ENCODE measurements at places on chromosomes 7 and 10. TPM values are rescaled to one million over a fixed set of nuclear protein-coding genes. Genes with fewer than 3 reads are reported as not detected.

Gene PDE6C
- not detected for total RNA-seq

Gene KEL
- 0.11 TPM for total RNA-seq

GRCh38 chr7:157634401-157635147 is 297.8 kb downstream of the DNAJB6 start:
- H3K27ac ChIP-seq, result no peak overlapping the region
- H3K36me3 ChIP-seq, result no peaks in the 10 kb centered on the region
- no peak overlapping the region for H3K4me3 ChIP-seq
- no peaks in the 10 kb centered on the region for H3K27me3 ChIP-seq

DNA sequence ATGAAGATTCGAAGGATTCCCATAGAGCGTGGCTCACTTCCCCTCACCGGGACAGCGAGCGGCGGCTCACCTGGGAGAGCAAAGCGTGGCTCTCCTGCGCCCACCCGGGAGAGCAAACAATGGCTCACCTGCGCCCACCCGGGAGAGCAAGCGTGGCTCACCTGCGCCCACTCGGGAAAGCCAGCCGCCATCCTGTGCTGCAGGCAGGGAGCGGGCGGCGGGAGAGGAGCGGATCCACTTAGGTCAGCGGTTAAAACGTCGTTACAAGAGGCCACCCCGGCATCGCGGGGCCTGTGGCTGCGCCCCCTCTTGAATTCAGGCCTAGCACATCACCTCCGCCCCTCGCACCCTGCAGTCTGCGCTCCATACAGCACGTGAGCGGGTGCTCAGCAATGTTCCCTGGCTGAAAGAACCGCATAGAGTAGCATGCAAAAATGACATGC is 461 bp upstream of the FIGNL1 start:
- peaks cover 14% of the 10 kb centered on the region for H3K4me1 ChIP-seq
- peak; percentile 84 for DNase-seq
- peaks cover 14% of the 10 kb centered on the region for H3K36me3 ChIP-seq
- peak overlapping the region; percentile 85 for H3K4me3 ChIP-seq

- no peaks in the 10 kb centered on the region for H3K27me3 ChIP-seq
- no peak overlapping the region for H3K27ac ChIP-seq
- no peak for DNase-seq
- H3K36me3 ChIP-seq, result no peaks in the 10 kb centered on the region
- peaks cover 3% of the 10 kb centered on the region for H3K4me1 ChIP-seq
These were observed 76.9 kb downstream of the LRRC4 start for GRCh38 chr7:127954357-127954748.

Gene C7orf33
- not detected for total RNA-seq

- peaks cover 2% of the 10 kb centered on the region for H3K4me1 ChIP-seq
- no peaks in the 10 kb centered on the region for H3K27me3 ChIP-seq
- H3K36me3 ChIP-seq, result peaks cover 48% of the 10 kb centered on the region
These were observed 97.5 kb upstream of the NPS start for GRCh38 chr10:127451628-127452027.

DNA sequence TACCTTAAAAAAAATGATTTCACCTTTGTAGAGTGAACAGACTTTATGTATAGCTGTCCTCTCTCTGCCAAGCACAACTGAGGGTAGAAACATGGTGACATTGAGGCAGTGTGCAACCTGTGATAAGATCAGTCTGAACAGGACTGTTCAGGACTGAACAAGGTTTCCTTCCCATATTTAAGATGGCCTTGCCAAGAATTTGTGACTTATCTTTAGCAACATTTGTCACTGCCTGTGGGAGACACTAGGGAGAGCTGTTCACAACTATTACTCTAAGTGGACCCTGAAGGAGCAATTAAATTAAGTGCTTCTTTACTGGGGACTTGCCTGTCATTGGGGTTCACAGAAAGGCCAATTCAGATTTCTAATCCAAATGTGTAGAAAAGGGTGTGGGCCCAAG is 6.7 kb downstream of the OR13A1 start:
- no peaks in the 10 kb centered on the region for H3K36me3 ChIP-seq
- no peaks in the 10 kb centered on the region for H3K4me1 ChIP-seq
- H3K27ac ChIP-seq, result no peak overlapping the region

Gene FGFBP3
- total RNA-seq, result 1.6 TPM

Gene GPR15LG
- not detected for total RNA-seq

GRCh38 chr7:95772298-95772770 is at the start of gene DYNC1I1:
Gene DYNC1I1, plus strand, starts transcription at chr7:95772554. Its CDS starts 32,176 bp downstream, at chr7:95804730.
- no peaks in the 10 kb centered on the region for H3K4me1 ChIP-seq
- H3K27ac ChIP-seq, result peak within 1 kb of the TSS; percentile 14
- H3K36me3 ChIP-seq, result no peaks in the 10 kb centered on the region
- H3K27me3 ChIP-seq, result no peaks in the 10 kb centered on the region
- peak; percentile 94 for DNase-seq

DNA sequence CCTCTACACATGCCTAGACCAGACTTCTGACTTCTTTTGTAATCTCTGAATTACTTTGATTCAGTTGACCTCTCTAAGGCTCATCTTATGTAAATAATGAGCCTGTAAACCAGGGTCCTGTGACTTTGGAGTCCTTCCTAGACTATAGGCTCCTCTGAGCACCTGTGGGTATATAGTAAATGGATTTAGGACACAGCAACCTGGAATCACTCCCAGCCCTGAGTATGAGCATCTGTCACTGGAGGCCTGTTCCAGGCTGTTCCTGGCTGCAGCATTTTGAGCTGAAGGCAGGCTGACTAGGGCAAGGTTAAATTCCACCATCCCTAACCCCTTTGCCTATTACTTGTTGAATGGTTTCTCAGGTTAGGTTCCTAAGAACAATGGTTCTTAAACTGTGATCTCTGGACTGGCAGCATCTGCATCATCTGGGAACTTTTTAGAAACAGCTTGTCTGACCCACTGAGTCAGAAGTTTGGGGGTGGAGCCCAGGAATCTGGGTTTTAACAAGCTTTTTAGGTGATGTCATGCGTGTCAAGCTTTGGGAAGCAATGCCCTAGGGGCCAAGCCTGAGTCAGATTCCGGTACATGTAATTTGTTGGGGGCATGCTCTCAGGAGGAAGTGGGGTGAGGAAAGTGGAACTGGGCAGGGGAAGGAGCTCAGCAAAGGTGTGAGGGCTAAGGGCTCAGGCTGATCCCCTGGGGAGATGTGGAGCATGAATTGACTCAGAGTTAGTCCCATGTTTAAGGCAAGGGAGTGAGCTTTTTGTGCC is 28.2 kb downstream of the MINDY4 start:
- no peak overlapping the region for H3K27ac ChIP-seq
- H3K4me3 ChIP-seq, result no peak overlapping the region
- H3K36me3 ChIP-seq, result no peaks in the 10 kb centered on the region
- peaks cover 33% of the 10 kb centered on the region for H3K4me1 ChIP-seq
- H3K27me3 ChIP-seq, result no peaks in the 10 kb centered on the region

Gene GPR26
- total RNA-seq, result not detected

- no peak for DNase-seq
- H3K36me3 ChIP-seq, result no peaks in the 10 kb centered on the region
- H3K4me3 ChIP-seq, result no peak overlapping the region
- H3K27me3 ChIP-seq, result no peaks in the 10 kb centered on the region
- H3K27ac ChIP-seq, result no peak overlapping the region
- H3K4me1 ChIP-seq, result peaks cover under 1% of the 10 kb centered on the region
These were observed 116.3 kb upstream of the CSTF2T start for GRCh38 chr10:51815723-51816122.

DNA sequence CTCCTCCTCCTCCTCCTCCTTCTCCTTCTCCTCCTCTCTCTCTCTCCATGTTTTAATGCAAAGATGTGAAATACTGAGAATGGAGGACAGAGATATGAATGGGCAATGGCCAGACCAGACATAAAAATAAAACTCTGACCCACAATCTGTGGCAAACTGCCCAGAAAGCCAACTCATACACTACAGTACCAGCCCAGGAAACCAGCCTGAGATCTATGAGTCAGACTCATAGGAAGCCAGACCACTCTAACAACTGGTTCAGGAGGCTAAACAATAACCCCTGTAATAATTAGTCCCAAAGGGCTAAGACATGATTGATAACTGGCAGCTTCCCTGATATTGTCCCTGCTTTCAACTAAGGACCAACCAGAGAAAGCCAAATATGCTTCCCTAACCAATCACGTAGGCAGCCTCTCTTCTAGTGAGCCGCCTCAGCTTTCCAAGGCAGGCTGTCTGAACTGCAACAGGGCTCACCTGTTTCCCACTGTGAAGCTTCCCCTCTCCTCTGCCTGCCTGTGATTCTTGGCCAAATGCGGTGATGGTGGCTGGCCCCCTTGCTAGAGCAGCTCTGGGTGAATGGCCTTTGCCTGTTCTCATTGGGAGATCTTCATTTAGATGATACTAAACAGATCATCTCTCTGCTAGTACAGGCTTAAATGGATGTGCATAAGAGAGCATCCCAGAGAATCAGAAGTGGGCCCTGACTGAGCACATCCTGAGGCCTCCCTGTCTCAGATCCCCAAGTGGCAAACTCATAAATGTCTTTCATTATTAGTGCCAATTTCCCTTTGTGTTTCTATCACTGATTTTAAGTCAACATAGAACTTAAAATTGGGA is 817.6 kb downstream of the TNS3 start:
- no peak overlapping the region for H3K27ac ChIP-seq
- H3K4me1 ChIP-seq, result peaks cover 2% of the 10 kb centered on the region
- H3K4me3 ChIP-seq, result no peak overlapping the region
- H3K27me3 ChIP-seq, result no peaks in the 10 kb centered on the region
- H3K36me3 ChIP-seq, result no peaks in the 10 kb centered on the region

Gene CDC14C
- total RNA-seq, result not detected

GRCh38 chr10:59904426-59905065 is 1.8 kb downstream of the CCDC6 start:
- peak overlapping the region; percentile 89 for H3K27ac ChIP-seq
- no peaks in the 10 kb centered on the region for H3K36me3 ChIP-seq
- H3K4me3 ChIP-seq, result peak overlapping the region; percentile 77
- no peak for DNase-seq
- H3K4me1 ChIP-seq, result peaks cover 34% of the 10 kb centered on the region

DNA sequence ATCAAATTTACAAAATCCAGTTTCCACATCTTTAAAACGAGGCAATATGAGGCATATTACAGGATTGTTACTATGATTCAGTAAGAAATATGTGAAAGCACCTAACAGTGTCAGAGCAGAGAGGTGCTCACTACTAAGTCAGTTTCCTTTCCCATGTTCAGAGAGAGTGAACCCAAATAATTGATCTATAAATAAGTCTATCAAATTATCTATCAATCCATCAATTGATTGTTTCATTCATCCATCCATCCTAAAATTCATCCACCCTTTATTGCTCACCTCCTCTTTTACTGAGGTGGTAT is 340.8 kb downstream of the SUGCT start:
- H3K4me1 ChIP-seq, result no peaks in the 10 kb centered on the region
- DNase-seq, result no peak
- H3K27me3 ChIP-seq, result no peaks in the 10 kb centered on the region
- H3K36me3 ChIP-seq, result no peaks in the 10 kb centered on the region
- H3K4me3 ChIP-seq, result no peak overlapping the region

Data from upper lobe of left lung (tissue), 6 donors.